Progenitor cell of endocrine pancreas (in vitro differentiated cells): ENCODE measurements at places on chromosomes 4 and X. TPM values are rescaled to one million over a fixed set of nuclear protein-coding genes. Genes with fewer than 3 reads are reported as not detected.

Gene PABPC1L2B
- not detected in 2 replicates for total RNA-seq

Gene DDX53
- total RNA-seq: not detected in 2 replicates

Gene ADH1B
- 0.29 and 0.53 TPM in 2 replicates for total RNA-seq

Gene CPEB2
- 3.5 and 4.6 TPM in 2 replicates for total RNA-seq

Gene COL4A5
- total RNA-seq: 276 and 291 TPM in 2 replicates

Gene PRRG3
- total RNA-seq: 5.6 and 5.9 TPM in 2 replicates

Gene ELOVL6
- total RNA-seq: 34.3 and 38.6 TPM in 2 replicates

Gene RAB28
- 26.9 and 28.3 TPM in 2 replicates for total RNA-seq

Gene CXCL8
- total RNA-seq: 0.84 and 1.1 TPM in 2 replicates

Gene CXXC4
- 35.5 and 40.8 TPM in 2 replicates for total RNA-seq

Gene SUPT20HL1
- total RNA-seq: not detected in 2 replicates

Gene CT45A2
- total RNA-seq: not detected in 2 replicates

Gene POLN
- 5.0 and 5.9 TPM in 2 replicates for total RNA-seq

Gene ADGRL3
- total RNA-seq: 5.6 and 7.0 TPM in 2 replicates

DNA sequence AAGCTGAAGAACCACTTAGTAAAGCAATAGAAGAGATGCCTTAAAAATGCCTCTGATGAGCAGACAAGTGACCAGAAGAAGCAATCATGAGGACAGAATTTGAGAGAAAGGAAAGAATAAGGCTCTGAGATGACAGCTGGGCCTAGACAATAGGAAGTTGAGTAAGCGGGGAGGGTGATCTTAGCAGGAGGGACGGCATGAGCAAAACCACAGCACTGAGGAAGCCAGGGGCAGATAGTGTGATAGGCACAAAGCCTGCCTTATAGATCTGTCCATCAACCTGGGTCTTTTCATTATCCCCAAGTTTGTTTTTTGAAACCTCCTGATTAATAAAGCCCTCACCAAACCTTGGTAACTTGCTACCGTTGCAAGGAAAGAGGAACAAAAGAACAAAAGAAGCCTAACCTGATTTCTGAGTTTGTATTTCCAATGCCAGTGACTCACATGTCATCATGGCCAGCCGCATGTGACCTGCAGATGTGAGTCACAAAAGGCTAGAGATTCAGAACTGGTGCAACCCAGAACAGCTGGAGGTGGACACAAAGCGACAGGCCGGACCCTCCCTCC is 55.7 kb upstream of the PPARGC1A start:
- DNase-seq: no peak

- no peak for DNase-seq
These were observed 150.1 kb downstream of the KLF8 start for GRCh38 chrX:56382278-56382677.

- DNase-seq: no peak
These were observed 50.3 kb downstream of the CASP3 start for GRCh38 chr4:184598753-184599491.

DNA sequence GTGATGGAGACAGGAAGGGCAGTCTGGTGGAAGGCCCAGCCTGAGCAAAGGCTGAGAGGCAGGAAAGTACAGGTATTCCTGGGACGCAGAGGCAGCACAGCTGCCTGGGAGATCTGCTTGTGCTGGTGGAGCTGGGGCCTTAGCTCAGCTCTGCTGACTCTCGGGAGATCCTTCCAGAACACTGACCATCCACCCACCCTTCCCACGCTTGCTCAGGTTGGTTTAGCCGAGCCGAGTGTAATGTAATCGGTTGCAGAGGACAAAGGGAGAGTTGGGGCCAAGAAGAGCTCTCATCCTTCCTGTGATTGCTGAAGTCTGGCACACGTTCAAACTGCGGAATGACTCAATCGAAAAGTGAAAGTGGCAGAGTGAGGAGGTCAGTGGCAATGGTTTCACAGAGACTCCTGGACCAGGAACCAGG is 43.1 kb upstream of the GPR78 start:
- DNase-seq: no peak

GRCh38 chr4:157558016-157558415 is 337.5 kb downstream of the GRIA2 start:
- no peak for DNase-seq

DNA sequence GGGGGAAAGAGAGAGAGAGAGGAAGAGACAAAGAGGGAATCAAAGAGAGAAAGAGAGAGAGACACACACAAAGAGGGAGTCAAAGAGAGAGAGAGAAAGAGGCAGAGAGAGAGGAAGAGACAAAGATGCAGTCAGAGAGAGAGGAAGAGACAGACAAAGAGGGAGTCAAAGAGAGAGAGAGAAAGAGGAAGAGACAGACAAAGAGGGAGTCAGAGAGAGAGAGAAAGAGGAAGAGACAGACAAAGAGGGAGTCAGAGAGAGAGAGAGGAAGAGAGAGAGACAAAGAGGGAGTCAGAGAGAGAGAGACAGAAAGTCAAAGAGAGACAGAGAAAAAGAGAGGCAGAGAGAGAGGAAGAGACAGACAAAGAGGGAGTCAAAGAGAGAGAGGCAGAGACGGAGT is 45.5 kb downstream of the MAGEA9 start:
- no peak for DNase-seq

- no peak for DNase-seq
These were observed 36.6 kb downstream of the JADE1 start for GRCh38 chr4:128846063-128846462.

DNA sequence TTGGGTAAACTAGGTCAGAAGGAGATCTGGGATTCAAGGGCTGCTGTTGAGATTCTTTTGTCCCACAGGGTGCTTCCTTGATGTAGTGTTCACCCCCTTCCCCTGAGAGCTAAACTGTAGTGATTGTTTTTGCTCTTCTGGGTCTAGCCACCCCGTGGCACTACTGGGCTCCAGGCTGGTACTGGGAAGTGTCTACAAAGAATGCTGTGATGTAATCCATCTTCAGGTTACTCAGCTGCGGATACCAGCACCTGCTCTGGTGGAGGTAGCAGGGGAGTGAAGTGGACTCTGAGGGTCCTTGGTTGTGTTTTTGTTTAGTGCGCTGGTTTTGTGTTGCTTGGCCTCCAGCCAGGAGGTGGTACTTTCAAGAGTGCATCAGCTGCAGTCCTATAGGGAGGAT is 365.5 kb downstream of the ZNF674 start:
- DNase-seq: no peak

DNA sequence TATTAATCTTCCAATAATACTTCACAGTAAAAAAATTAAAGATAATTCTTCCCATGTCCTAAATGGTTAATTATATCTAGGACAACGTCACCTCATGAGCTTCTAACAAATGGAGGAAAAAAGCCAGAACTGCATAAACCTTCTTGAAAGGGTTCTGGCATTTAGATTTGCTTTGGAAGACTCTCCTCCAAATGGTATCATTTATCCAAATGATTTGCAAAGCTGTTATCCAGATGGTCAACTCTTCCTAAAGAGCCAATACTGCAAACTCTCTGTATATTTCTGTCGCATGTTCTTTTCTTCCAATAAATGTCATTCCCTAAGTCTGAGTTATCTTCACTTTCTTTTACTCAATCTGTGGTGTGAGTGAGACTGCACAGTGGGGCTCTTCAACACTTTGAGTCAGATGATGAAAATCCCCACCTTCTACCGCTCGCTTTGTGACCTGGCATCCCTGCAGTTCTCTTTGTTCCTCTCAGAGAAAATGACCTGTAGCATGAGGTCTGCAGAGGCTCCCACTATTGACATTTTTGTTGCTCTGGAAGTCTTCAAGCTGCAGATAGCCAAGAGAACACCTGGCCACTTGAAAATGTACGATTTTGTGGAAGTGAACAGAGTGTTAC is 52.9 kb downstream of the TMEM150C start:
- no peak for DNase-seq

DNA sequence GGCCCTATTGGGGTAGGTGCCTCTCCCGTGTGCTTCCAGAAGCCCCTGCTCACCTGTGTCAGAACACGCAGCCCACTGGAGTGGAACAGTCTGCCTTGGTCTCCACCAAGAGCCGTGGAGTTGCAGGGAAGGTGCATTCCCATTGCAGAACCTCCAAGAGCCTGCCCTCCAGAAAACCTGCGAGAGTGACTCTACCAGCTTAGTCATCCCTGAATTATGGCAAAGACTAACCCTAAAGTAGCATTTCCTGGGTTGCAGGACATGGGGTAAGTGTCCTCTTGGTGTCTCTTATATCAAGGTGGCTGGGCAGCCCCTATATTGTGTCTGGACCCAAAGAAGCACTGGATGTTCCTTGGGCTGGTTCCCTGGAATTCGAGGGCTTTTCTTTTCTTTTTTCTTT is 224.6 kb downstream of the BCOR start:
- DNase-seq: no peak

DNA sequence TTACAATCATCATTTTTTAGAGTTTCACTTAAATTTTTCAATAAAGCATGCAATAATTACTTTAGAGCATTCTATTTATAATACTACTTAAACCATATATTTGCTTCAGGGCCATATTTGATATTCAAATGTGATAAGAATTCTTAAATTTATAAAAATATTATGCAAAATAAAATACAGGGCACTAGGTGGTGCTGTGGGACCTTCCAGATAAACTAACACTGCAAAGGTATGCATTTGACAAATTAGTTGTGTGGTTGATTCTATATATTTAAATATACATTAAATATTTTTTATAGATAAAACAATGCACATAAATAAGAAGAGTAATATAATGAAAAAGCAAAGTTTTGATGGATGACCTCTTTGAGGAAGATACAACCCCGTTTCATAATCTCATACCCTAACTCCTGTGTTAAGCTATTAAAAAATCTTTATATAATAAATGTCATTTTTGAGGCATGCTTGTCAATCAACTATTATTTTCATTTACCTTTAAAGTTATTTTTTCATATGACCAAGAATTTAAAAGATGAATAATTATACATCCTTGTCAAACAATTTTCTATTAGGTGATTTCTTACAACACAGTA is 128.4 kb downstream of the REELD1 start:
- DNase-seq: no peak

GRCh38 chrX:136376713-136377112 is 76.0 kb downstream of the ADGRG4 start:
- DNase-seq: no peak

DNA sequence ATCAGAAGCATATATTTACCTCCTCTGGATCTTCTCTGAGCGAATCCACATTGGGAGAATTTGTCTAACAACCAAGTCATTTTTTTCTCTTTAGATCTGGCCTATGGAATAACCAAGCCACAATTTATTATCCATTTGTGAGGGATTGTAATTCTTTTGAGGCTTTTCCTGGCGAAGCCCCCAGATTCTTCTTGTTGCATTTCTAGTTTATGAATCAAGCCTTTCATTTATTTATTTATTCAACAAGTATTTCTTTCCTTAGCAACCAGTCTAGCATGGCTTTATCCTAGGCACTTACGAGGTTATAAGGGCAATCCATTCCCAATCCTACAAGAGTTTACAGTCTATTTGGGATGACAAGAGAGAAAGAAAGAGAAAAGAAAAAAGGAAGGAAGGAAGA is 18.4 kb upstream of the FNIP2 start:
- DNase-seq: no peak

GRCh38 chr4:34492414-34492813 is 1751.9 kb downstream of the ARAP2 start:
- no peak for DNase-seq

DNA sequence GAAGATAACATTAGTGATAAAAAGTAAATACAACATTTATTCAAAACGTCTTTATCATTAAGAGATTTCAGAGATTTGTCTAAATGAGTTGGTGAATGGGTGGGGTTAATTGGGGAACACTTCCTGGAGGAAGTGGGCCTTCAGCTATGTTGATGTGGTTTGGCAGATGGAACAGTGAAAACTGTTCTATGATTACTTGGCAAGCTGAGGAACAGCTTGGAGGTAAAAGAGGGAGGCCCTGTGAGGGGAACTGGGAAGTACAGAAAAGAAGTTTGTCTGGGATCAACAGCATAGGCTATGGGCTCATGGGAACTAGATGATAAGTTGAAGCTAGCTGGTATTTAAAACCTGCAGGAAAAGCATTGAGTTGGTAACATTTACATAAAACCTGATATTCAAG is 26.0 kb downstream of the OCRL start:
- DNase-seq: no peak

DNA sequence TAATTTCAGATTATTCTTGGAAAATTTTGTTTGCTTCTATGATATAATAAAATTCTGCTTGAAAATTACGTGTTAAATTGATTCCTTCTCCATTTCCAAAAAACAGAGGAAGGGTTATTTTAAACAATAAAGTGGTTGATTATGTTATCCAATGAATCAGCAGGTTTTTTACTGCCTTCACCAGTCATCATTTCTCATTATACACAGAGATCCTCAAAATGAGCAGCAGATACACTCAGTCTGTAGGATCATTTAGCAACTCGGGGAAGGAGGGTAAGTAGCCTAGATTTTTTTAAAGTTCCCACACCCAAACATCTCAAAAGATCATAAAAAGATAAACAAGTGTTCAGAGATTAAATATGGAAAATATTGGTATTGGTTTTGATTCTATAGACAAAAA is 6.8 kb upstream of the TMEM144 start:
- DNase-seq: no peak

DNA sequence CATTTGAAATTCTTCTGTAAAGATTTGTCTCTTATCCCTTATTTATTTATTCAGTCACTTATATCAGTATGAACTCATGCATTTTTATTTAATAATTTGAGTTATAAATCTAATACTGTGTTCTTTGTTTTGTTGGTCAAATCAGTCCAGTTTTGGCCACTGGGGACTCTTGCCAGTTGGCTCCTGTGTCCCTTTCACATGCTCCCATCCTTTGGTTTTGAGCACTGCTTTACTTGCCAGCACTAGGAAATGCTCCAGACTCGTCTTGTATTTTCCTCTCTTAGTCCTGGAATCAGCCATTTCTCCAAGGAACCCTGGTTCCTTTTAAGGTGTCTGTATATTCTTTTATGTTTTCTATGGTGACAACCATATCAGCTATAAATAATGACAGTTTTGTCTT is 28.1 kb downstream of the KANTR start:
- no peak for DNase-seq

- no peak for DNase-seq
These were observed 632 bp upstream of the PCDH7 start for GRCh38 chr4:30719454-30720020.

- no peak for DNase-seq
These were observed 14.1 kb downstream of the MAGEC1 start for GRCh38 chrX:141917801-141918200.

DNA sequence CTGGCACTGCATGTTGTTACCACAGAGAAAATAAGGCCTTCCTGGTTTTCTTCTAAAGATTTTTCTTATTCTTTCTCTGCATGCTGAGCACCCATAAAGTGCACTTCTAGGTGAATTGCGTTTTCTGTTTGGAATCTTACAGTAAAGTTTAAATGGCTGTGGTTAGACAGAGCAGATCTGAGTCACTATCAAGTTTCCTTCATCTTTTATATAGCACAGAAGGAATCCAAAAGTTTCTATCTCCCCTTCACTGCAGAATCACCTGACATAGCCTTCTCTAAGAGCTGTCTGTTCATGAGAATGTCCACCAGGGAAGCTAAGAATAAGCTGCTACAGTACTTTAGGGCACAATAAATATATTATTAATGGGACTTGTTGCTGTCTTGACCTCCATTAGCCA is 455.5 kb upstream of the FAM241A start:
- DNase-seq: no peak

GRCh38 chrX:69149466-69150280 is 15.6 kb downstream of the PJA1 start:
- no peak for DNase-seq

GRCh38 chrX:109632906-109633504 is 8.0 kb upstream of the KCNE5 start:
- peak; percentile 18 for DNase-seq

- DNase-seq: no peak
These were observed 78.5 kb downstream of the MID1IP1 start for GRCh38 chrX:38879631-38880220.

GRCh38 chr4:64738240-64738639 is 329.0 kb upstream of the TECRL start:
- no peak for DNase-seq

- DNase-seq: no peak
These were observed 2.0 kb downstream of the USP9X start for GRCh38 chrX:41087201-41087600.
